ENCODE measurements at places on chromosomes 1 and 21.

GRCh38 chr1:158002022-158002630 lies 8.7 kb downstream of the KIRREL1 start:
- no peak for DNase-seq

DNA sequence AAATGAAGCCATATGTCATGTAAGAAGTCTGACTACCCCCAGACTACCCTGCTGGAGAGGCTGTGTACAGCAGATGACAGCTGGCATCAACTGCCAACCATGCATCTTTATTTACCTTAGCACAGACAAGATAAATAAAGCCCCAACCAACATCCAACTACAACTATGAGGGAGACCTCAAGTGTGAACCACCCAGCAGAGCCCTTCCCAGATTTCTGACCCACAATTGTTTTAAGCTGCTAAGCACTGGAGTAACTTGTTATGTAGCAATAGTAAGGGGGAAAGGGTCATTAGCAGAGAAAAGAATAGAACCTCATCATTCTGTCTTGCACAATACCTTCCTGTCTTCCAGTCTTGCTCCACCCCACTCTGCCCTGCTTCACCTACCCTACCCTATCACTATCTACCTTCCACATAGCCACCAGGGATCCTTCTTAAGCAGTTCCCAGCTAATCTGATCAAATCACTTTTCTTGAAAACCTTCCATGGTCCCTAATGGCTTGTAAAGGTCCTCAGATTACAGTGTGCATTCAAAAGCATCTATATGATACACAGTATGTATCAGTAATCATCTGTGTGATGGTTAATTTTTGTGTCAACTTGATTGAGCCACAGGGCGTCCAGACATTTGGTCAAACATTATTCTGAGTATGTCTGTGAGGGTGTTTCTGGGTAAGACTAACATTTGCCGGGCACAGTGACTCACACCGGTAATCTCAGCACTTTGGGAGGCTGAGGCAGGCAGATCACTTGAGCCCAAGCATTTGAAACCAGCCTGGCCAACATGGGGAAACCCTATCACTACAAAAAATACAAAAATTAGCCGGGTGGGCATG lies 19.6 kb upstream of the RBM15 start:
- DNase-seq: no peak

DNA sequence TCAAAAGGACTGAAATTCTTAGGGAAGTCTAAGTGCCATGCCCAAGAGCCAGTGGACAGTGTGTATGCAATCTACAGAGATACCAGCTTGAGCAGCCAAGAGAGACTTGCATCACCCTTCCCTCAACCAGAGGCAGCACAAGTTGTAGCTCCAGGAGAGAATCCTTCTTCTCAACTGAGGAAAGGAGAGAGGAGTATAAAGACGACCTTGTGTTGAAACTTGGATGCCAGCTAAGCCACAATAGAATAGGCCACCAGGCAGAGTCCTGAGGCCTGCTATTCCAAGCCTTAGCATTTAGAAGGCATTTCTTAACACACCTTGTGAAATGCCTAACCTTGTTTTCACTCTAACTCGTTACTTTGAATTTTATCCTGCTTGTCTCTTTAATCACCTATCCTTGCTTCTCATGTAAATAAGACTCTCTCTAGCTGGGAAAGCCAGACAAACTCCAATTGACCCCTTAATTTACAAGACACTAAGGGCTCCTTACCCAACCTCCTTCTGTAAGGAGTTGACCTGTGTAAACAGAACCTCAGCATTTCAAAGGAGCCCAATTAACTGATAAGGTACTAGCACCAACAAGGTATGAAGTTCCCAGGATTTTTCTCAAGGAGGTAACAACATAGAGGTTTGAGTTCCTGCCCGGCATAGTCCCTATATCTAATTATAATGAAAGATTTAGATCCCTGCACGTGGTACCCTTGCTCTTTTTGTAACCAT lies 738.8 kb downstream of the AMY1C start:
- no peak for DNase-seq

DNA sequence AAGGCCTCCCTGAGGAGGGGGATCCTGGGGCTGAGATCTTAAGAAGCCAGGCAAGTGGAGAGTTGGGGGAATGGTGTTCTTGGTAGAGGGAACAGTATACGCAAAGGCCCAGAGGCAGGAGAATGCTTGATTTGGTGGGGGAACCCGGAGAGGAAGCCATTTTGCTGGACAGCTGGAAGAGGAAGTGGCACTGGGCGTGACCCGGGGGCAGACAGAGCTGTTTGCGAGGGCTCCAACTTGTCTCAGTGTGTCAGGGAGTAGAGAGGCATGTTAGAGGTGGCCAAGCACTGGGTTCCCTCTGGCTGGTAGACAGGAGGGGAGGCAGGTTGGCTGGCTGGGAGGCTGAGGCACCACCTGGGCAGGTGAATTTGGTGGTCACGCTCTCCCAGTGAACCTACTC lies 96.3 kb upstream of the ACTL8 start:
- DNase-seq: no peak

DNA sequence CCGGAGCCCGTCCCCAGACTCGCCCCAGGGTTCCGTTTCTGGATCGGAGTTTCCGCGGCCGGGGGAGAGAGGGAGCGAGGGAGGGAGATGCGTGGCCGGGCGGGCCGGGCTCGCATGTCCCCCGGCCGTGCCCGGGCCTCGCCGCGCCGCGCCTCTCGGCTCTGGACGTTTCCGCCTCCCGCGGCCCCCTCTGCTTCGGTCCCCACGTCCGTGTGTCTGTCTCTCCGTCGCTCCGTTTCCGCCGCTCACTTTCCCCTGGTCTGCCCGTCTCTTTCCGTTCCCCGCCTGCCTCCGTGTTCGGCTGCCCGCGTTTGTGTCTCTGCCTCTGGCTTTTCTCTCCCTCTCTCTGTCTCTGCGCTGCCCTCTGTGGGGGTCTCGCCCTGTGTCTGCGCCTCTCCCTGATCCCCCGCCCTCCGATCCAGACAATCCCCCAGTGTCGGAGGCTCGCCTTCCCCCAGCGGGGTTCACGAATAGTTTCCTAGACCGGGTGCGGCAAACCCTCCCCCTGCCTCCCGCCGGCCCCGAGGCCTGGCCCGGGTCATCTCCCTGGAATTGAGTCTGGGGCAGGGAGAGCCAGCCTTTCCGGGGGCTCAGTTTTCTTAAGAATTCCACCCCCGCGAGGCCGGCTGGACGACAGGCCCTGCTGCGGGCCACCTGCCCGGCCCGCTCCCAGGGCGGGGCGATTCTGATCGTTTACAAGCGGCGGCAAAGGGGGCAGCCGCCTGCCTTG lies 735 bp downstream of the NBL1 start:
- DNase-seq: no peak

GRCh38 chr1:25695771-25696311 lies 79.2 kb downstream of the MAN1C1 start:
- no peak for DNase-seq

GRCh38 chr1:236242568-236242967 lies 39.2 kb downstream of the ERO1B start:
- DNase-seq: no peak

DNA sequence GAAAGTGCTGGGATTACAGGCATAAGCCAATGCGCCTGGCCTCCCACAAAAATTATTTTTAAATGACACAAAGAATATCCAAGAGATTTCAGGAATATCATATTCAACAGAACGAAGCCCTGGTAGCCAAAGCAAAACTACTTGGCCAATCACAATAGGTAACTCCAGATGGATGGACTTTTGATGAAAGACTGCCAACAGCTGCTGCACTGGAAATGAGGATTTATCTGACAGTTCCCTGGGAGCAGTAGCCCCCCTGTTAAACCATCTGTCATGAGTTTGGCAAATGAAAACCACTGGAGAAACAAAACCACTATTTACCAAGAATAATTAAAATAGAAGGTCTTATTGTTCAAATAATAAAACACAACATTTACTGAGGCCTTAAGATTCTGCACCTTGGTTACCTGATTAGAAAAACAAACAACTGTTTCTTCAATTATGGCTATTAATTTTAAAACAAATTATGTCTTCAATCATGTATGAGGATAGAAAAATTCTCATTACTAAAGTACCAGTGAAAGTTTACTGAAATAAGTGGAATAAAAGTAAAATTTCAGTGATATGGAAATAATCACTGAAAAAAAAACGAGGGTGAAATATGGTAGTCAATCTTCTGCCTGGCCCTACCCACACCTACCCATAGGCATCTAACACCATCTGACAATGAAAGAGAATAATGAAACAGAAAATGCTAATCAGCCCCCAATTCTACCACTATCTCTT lies 34.3 kb upstream of the PSMG1 start:
- DNase-seq: no peak

DNA sequence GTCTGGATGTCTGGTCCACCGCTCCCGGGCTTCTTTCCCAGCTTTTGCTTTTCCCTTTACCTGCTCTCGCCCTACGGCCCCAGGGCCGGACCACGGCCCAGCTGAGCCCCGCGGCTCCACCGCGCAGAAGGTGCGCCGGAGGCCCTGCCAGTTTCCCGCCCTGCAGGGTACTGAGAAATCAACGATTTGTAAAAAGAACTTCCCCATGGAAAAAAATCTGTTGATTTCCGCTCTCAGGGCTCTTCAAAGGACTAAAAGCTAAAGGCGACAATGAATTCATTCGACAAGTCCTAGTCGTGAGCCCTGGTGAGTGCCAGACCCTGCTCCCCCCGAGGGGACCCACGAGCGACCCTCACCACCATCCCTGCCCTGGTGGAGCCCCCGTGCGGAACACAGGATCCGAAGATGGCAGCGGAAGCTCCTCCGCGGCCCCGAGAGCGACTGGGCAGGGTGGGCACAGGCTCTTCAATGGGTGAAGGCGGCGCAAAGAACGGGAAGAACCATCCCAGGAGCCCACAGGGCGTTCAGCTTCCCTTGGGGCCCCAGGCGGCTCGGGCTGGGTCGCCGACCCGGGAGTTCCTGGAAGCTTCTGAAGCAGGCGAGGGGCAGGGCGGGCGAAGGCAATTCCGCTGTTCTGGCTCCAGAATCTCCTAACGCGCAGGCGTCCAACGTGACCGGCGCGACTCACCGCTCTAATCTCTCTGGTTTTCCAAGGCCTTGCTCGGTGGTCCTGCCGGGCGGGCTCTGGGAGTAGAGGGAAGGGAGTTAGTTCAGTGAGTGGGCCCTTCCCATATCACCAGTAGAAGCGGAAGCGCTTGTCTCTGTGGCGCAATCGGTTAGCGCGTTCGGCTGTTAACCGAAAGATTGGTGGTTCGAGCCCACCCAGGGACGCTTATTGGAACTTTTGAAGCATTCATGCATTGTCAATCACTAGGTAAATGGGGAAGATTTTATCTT lies 6.6 kb upstream of the RNU1-2 start:
- no peak for DNase-seq
